ENCODE measurements at places on chromosomes 13 and 19.

DNA sequence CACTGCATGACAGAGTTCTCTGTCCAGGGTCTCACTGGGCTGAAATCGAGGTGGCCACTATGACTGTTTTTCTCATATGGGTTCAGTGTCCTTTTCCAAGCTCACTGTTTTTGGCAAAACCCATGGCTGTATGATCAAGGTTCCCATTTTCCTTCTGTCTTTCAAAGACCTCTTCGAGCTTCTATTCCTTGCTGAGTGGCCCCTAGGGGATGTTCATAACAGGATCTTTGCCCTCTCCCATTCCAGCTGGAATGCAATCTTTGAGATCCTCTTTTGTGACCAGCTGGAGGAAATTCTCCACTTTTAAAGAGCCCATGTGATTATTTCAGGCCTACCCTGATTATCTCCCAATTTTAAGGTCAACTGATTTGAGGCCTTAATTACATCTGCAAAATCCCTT, 572.5 kb upstream of the SLC10A2 start:
- H3K27me3 ChIP-seq = no peaks in the 10 kb centered on the region
- H3K36me3 ChIP-seq = no peaks in the 10 kb centered on the region
- no peak for DNase-seq
- H3K27ac ChIP-seq = no peak overlapping the region
- H3K4me3 ChIP-seq = no peak overlapping the region
- no peaks in the 10 kb centered on the region for H3K4me1 ChIP-seq

GRCh38 chr13:36244990-36245389, 30.6 kb upstream of the SOHLH2 start:
- H3K27me3 ChIP-seq = no peaks in the 10 kb centered on the region
- no peaks in the 10 kb centered on the region for H3K36me3 ChIP-seq
- no peaks in the 10 kb centered on the region for H3K4me1 ChIP-seq
- no peak overlapping the region for H3K27ac ChIP-seq

DNA sequence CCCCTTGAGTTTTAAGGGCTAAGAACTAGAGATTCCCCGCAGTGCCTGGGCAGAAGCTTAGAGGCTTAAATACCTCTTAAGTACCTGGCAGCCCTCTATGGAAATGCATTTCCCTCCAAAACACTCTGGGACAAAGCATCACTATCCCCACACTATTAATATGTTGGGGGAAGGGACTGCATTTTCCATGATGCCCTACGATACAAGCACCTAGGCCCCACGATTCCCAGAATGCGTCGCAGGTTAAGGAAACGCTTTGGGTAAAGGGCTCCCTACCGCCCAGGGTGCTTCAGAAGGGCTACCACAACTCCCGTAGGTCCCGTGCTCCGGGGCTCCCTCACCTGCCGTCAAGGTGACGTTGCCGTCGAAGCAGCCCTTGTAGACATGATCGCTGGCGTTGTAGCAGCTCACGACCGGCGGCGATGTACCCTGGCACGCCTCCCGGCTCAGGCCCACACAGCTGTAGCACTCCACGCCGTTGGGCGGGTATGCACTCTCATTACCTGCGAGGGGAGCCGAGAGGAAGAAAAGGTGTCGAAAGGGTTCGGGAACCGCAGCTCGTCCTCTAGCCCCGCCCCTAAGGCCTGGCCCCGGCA, 2.5 kb downstream of the LYPD3 start:
- peaks cover 32% of the 10 kb centered on the region for H3K4me1 ChIP-seq
- H3K27ac ChIP-seq = no peak overlapping the region
- no peak for DNase-seq
- H3K27me3 ChIP-seq = peaks cover 24% of the 10 kb centered on the region
- H3K4me3 ChIP-seq = peak overlapping the region; percentile 91
- no peaks in the 10 kb centered on the region for H3K36me3 ChIP-seq

DNA sequence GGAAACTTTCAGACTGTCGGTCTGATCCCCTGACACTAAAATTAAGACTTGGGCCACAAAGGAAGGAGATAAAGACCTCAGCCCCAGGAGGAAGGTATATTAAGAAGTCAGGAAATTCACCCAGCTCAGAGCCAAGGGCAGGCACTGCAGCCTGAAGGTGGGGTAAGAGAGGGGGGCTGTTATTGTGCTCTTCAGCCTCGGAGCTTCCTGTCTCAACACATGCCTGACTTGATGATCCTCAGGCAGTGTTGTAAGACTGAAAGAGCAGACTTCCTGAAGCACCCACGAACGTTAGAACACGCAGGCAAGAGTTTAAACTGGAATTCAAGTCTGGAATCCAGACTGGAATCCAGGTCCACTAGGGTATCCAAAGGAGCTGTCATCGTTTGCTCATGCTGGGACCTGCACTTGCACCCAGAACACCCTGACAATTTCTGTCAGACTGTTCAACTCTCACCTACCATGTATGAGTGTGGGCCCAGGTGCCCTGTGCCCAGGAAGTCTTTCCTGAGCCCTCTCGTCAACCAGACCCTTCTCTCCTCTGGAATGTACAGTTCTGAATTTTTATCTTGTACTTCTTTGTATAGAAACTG, 10.7 kb upstream of the FLT1 start:
- no peaks in the 10 kb centered on the region for H3K36me3 ChIP-seq
- no peak overlapping the region for H3K27ac ChIP-seq
- peaks cover 28% of the 10 kb centered on the region for H3K4me1 ChIP-seq
- H3K27me3 ChIP-seq = no peaks in the 10 kb centered on the region
- no peak for DNase-seq

- H3K4me1 ChIP-seq = peaks cover 15% of the 10 kb centered on the region
- no peak overlapping the region for H3K27ac ChIP-seq
- no peak overlapping the region for H3K4me3 ChIP-seq
- DNase-seq = no peak
- H3K27me3 ChIP-seq = peaks cover 3% of the 10 kb centered on the region
- H3K36me3 ChIP-seq = no peaks in the 10 kb centered on the region
These were observed 6.6 kb downstream of the FSTL3 start for GRCh38 chr19:682678-683320.

GRCh38 chr19:2315818-2316353, 7.9 kb upstream of the LINGO3 start:
- peak overlapping the region; percentile 52 for H3K4me3 ChIP-seq
- H3K27me3 ChIP-seq = no peaks in the 10 kb centered on the region
- DNase-seq = peak; percentile 39
- H3K4me1 ChIP-seq = peaks cover 7% of the 10 kb centered on the region

DNA sequence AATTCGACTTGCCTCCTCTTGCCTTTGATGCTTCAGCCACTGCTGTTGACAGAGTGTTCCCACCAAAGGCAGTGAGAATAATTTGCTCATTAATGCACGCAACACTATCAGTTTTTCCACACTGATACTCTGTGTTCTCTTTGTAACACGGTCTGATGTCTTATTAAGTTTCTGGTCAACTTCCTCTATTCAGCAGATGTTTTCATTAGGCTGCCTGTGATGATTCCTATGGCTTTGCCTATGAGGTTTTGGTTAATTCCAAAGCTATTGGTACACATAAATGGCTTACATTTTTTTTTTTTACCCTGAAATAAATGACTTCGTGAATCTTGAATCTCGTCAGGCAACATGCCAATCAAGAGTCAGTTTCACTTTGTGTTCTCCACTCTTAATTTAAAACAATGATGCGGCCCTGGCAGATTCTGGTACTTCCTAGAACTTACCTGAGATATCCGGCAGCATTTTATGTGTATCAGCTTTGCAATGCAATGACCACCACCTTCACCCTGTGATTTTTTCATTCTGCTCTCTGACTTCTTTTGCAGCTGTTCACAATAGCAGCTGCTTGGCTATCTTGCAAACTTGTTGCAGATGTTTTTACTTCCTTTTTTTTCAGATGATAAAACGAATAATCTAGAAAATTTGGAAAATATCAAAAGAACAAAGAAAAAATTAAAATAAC, 27.5 kb upstream of the KL start:
- no peak overlapping the region for H3K27ac ChIP-seq
- peak overlapping the region; percentile 41 for H3K4me3 ChIP-seq
- peaks cover 19% of the 10 kb centered on the region for H3K27me3 ChIP-seq
- H3K4me1 ChIP-seq = peaks cover 20% of the 10 kb centered on the region
- H3K36me3 ChIP-seq = peaks cover 4% of the 10 kb centered on the region

DNA sequence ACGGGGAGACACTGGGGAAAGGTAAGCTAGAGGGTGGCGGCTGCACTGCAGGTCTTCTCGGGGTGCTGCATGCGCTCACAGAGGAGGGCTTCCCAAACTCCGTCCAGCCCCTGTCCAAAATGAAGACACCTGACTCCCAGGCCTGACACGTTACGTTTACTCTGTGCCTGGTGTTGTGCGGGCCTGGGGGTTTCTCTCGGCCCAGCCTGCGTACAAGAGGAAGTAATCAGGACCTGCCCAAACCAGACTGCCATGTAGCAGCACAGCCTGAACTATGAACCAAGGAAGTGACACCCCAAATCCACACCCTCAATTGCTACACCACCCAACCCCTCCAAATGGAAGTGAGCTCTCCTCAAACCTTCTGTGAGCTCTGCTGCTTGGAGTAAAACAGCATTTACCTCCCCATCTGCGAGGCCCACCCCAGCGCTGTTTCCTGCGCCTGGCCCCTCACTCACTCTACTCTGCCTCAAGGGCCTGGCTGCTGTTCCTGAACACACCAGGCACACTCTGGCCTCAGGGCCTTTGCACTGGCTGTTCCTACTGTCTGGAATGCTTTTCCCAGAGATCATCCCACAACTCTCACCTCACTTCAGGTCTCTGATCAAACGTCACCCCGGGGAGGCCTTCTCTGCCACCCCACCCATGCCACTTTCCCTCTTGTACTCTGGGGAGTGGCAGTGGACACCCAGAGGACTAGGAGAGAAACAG, 3.0 kb downstream of the HSPBP1 start:
- no peak overlapping the region for H3K27ac ChIP-seq
- H3K27me3 ChIP-seq = peaks cover 2% of the 10 kb centered on the region
- H3K36me3 ChIP-seq = peaks cover 18% of the 10 kb centered on the region
- peaks cover 24% of the 10 kb centered on the region for H3K4me1 ChIP-seq
- no peak for DNase-seq

- H3K27ac ChIP-seq = no peak overlapping the region
- H3K27me3 ChIP-seq = peaks cover 5% of the 10 kb centered on the region
- H3K4me3 ChIP-seq = no peak overlapping the region
- no peak for DNase-seq
- no peaks in the 10 kb centered on the region for H3K4me1 ChIP-seq
These were observed 18.3 kb downstream of the KCNN1 start for GRCh38 chr19:17985037-17985818.

DNA sequence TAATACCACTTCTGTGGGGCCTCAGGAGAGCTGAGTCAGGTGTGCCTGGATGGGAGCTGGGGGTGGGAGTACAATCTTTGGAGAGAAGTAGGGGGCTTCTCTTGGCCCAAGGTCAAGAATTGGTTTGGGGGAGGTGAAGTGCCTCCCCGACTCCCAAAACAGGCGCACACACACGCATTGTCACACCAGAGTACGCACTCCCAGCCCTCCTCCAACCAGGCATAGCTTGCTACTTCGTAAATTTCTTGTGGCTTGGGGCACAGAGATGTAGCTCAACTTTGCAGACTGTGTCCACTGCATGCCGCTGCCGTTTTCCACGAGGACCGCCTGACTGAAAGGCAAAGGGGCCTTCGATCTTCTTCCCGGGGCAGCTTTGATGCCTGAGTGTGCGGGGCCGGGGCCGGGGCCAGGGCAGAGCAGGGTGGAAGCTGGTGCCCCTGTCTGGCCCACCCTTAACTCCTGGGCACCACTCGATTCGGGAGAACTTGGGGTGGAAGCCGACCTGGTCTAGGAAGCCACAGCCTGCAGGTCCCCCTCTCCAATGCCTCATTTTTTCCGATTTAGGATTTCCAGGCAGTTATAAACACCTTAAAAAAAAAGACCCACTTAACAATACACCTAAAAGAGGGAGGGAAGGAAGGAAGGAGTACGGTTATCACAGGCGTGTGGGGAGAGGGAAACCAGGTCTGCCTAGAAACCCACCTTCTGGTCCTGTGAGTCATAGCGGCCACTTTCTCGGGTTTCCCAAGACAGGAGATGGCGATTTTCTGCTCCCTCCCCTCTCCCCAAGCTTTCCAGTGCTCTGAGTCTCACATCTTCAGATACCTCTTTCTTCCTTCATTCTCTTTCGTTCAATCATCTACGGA, 5.8 kb upstream of the TSHZ3 start:
- H3K4me1 ChIP-seq = 0 out of 2 replicates have a peak, but pooled peaks cover 13% of the 10 kb centered on the region
- H3K36me3 ChIP-seq = no peaks in the 10 kb centered on the region
- H3K27ac ChIP-seq = no peak overlapping the region
- H3K27me3 ChIP-seq = no peaks in the 10 kb centered on the region
- DNase-seq = no peak

- no peak overlapping the region for H3K27ac ChIP-seq
- DNase-seq = no peak
- no peak overlapping the region for H3K4me3 ChIP-seq
- H3K36me3 ChIP-seq = no peaks in the 10 kb centered on the region
These were observed 1633.5 kb downstream of the SLITRK1 start for GRCh38 chr13:82248762-82249161.

DNA sequence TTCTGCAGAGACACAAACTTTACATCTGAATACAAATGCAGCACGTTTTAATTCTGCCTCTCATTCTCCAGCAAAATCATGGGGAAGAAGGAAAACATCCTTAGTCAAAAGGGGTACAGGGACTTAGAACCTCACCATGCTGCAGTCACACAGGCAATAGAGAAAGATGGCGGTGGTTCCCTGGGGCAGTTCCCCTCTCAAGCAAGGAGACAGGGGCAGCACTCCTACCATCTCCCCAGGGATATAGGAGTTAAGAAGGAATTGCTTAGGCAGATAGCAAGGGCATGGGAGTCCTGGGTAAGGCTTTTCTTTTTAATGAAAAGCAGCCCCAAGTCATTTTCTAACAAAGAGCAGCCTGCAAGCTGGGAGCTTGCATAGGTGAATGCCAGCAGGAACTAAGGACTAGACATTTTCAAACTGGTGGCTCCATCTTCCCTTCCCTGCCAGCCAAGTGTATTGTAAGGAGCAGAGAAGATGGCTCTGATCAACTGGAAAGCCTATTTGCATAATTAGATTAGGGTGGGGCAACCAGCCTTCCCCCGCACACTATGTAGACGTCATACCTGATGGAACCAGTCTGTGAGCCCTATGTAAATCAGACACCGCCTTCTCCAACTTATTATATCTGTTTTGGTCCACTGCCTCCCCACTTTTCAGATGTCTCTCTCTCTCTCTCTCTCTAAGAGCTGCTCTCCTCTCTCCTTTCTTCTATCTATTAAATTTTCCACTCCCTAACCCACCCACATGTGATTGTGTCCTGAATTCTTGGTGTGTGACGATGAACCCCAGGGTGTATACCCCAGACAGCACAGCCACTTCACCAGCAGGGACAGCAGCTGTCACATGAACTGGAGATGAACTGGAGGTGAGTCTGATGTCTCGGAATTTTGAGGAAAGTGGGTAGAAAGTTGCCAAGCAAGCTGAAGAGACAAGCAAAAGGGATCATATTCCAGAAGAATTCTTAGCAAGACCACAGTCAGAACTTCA, 514.5 kb downstream of the IRS2 start:
- H3K27ac ChIP-seq = peak overlapping the region; percentile 43
- no peaks in the 10 kb centered on the region for H3K27me3 ChIP-seq
- H3K4me3 ChIP-seq = no peak overlapping the region
- DNase-seq = no peak
- H3K36me3 ChIP-seq = no peaks in the 10 kb centered on the region

- H3K27me3 ChIP-seq = no peaks in the 10 kb centered on the region
- H3K36me3 ChIP-seq = no peaks in the 10 kb centered on the region
- H3K4me1 ChIP-seq = no peaks in the 10 kb centered on the region
- no peak overlapping the region for H3K27ac ChIP-seq
- no peak overlapping the region for H3K4me3 ChIP-seq
These were observed 497.8 kb downstream of the UQCRFS1 start for GRCh38 chr19:28715157-28715556.

GRCh38 chr13:62524061-62524460, 1108.4 kb upstream of the PCDH20 start:
- no peak for DNase-seq
- H3K4me1 ChIP-seq = no peaks in the 10 kb centered on the region

Measured in HFFc6 (cell line).